ENCODE measurements at places on chromosomes 5 and 9.

DNA sequence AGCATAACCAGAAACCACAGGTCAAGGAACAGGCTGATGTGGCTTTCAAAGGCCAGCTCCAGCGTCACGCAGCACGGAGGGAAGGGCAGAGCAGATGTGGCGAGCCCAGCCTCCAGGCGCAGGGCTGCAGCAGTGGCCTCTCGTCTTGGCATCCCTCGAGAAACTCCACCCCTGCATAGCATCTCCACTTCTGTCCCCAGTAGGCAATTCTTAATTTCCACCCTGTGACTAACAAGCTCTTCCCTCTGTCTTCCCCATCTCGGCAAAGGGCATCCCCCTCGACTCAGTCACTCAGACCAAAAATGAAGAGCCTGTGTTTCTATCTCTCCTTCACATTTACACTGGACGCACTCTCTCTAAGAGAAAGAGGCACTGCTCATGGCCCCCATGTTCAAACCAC lies 1.7 kb upstream of the CACNA1B start:
- no peak for DNase-seq

GRCh38 chr9:92614763-92615461 lies 55.0 kb downstream of the IPPK start:
- DNase-seq: no peak

GRCh38 chr5:99033014-99033900 lies 104.5 kb upstream of the CHD1 start:
- DNase-seq: peak; percentile 39

DNA sequence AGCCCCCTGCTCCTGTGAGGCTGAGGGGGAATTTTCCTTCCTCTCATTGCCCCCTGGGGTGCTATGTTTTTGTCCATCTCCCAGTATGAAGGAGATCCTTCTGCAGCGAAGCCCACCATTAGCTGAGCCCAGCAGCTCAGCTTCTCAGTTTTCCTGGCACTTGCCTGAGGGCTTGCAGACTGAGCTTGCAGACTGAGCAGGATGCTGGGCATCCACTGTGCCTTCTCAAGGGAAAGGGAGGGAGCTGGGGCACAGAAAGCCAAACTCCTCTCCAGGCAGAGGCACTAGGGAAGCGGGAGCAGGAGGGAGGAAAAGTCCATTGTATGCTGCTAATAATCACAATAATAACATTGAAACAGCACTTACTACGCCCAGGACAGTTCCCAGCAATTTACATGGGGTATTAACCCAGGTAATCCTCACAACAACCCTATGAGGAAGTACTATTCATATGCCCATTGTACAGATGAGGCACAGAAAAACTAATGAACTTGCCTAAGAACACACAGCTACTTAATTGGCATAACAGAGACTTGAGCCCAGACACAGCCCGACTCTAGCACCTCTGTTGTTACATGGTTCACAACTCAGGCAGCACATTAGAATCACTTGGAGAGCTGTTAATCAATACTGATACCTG lies 86.9 kb upstream of the SSBP2 start:
- DNase-seq: no peak

DNA sequence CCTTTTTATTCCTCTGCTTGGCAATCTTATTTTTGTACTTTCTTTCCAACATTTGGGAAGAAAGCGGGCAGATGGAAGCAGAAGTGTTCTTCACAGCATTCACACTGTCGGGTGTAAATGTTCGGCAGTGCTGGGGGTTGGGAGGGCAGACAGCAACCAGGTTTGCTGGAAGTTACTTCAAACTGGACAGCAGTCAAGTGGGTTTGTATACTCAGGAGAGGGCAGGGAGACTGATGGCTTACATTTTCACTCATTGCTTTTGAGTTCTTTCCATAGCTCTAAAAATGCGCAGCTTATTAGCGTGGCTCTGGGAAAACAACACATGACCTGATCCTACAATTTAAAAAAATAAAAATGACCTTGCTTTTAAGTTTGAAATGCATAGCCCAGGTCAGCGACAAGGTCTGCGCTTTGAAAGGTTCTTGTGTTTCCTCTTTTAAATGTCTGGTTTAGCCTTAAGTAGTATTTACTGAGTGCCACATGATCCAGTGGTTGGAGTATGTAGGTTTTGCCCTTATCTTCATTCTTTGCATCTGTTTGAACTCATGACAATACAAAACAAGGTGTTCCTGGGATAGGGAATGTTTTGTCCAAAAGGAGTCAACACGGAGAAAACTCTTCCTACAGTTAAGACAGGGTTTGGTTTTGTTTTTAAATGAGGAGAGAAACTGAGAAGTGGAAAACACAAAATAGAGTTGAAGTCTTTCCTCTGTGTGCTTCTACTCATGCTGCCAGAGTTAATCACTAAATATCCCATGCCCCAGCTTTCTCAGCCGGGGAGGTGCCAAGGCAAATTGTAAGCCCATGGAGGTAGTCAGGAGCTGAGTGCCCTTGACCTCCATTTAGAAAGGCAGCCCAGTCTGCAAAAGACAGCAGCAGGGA lies 132.7 kb upstream of the DMRT1 start:
- peak; percentile 51 for DNase-seq

- no peak for DNase-seq
These were observed 30.5 kb downstream of the TRIO start for GRCh38 chr5:14173377-14174229.

DNA sequence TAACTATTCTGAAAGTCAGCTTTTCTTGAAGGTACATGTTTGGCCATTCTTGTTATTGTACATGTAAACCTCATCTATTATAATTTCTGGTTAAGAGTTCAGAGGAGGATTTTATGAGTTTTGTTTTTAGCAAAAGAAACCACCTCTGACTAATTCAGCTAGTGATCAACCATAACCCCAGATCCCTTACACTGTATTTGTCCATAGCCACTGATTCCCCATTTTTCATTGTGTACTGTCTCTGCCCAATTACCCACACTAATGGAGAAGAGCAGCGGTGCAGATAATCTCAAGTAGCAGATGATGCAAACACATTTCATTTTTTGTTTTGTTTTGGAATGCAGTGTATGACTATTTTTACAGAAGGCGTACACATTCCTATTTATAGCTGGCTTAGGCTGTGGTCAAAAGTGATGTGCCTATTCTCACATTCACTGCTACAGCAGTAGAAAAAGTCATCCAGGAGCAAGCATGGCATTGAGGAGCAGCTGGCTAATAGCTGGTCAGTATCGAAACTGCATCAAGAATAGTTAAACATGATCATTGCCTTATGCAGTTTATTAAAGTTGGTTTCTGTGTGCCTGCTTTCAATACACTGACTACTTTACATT lies 988.3 kb downstream of the DTWD2 start:
- no peak for DNase-seq

DNA sequence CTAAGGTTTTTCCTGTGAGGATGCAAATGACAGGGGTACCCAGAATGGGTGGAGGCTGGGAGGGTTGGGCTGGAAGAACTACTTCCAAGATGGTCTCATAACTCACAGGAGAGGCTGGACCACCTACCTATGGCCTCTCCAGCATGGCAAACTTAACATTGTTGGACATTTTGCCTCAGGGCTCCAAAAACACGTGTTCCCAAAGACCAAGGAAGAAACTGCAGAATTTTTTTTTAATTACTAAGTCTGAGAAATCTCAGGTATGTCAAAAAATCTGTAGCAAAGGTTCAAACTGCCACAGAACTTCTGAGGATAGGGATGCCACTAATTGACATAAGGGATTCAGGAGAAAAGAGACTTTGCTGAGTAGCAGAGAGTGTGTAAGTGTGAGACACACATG lies 270.8 kb downstream of the NNT start:
- DNase-seq: no peak

DNA sequence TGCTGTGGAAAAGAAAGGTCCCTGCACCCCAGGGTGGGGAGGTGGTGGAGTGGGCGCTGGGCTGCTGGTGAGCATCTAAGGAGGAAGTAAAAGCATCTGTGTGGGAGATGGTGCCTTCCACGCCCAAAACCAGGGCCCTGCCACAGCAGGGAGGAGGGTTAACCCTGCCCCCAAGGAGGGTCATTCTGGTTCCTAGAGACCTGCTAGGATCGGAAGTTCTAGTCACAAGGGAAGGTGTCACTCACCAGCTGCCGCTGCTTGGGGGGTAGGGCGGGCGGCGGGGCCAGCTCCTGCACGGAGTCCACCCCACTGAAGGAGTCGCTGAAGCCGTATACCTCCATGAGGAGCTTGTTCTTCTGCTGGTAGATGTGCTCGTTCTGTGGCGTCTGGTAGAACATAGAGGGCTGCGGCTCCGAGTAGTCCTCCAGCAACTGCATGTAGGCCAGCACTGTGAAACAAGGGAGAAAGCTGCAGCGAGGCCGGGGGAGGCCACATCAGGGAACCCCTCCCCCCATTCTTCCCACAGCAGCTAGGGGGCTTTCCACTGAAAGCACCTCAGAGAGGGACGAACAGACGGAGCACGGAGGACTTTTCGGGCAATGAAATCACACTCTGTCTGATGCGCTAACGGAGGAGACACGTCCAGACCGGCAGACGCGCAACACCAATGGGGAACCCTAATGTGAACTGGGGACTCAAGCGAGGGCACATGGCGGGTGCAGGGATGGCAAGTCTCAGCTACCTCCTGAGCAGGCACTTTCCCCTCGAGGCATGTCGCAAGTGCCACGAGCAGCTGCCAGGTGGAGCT lies 76.4 kb downstream of the PRRT1B start:
- DNase-seq: no peak

DNA sequence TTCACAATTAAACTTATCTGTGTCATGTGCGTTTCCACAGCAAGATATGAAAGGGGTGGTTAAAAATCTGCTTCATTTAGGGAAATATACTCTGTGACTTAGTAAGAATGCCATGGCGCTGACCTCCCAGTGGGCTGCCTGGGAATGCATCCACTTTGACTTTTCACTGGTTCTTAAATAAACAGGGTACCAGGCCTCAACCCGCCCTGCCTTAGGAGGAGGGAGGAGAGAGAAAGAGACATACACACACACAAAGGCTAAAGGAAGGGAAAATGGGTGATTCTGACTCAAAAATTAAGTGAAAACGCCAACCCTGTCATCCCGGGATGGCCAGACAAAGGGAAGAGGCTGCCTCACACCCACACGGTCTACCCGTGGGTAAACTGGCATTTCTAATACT lies 122.1 kb downstream of the EBF1 start:
- DNase-seq: no peak

- no peak for DNase-seq
These were observed 88.3 kb downstream of the GIN1 start for GRCh38 chr5:103031607-103032006.

DNA sequence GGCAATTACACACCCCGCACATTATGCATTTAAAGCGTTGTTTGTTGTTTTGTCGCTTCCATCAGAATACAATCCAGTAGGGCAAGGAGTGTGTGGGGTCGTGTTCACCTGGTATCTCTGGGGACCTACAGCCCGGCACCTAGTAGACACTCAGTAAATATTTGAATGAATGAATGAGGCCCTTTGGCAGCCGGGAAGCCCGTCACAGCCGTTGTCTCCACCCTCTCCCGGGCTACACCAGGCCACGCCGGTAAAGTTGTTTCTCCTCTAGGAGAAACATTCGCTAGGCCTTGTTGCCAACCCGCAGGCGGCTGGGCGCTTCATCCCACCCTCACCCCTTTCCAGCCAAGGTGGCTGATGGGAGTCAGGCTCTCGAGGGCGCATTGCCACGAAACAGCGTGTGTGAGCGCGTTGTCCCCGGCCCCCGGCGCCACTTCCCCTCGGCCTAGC lies 876 bp upstream of the JAK2 start:
- DNase-seq: no peak

- DNase-seq: no peak
These were observed 459.9 kb upstream of the ZNF462 start for GRCh38 chr9:106403081-106403480.

DNA sequence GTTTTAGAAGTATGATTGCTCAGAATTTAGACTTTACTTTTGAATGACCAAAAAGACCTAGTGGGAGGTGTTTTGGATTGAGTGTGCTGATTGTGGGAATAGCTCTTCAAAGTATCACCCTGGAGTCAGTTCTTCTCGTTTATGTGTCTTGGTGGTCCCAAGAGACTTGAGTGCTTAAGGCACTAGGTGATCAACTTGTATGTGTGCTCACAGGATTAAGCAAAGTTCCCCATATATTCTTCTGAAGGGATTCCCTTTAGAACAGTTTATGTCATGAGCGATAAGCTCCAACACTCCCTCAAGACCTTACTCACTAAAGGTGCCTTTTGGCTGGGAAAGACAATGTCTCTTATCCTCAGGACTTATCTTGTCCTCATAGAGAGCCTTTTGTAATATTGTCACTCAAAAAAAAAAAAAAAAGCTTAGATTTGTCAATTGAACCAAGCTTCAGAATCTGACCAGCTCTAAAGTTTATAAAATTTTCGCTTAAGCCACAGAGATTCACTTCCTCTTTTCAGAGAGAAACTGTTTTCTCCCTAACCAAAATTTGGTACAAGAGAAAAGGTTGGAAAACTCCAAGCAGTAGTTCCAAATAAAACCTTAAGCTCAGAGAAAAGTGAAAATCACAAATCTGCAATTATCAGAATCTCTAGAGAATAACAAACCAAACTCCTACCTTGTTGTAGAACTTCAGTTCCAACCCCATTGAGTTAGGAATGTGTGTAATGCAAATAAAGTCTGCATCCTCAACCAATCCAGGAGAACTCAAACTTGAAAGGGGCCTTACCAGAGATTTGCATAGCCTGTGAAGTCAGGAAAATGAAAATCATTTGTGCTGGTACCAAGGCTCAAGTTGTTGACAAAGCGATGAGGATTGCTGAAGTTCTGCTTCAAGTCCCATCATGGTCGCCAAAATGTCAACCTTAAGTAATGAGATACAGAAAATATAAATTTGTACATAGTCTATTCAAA lies 40.0 kb upstream of the PDZD2 start:
- no peak for DNase-seq

Measured in small intestine (tissue), 16 donors.